Stimulated activated CD8-positive, alpha-beta memory T cell treated with anti-CD3 and anti-CD28 coated beads, Interleukin-7, amount 100 ng/mL, for 1 hour (primary cell): ENCODE measurements at places on chromosomes 4 and X.

- DNase-seq = no peak
Measured at GRCh38 chr4:86174506-86174905, 185.3 kb downstream of the MAPK10 start.

GRCh38 chr4:149409555-149409962, 406.1 kb downstream of the IQCM start:
- no peak for DNase-seq

GRCh38 chrX:83508006-83508405, at the start of gene POU3F4:
Gene POU3F4 (plus strand): TSS chrX:83508290. CDS start chrX:83508325, 35 bp downstream.
- DNase-seq = no peak

GRCh38 chr4:65999518-65999871, 329.2 kb upstream of the EPHA5 start:
- no peak for DNase-seq

DNA sequence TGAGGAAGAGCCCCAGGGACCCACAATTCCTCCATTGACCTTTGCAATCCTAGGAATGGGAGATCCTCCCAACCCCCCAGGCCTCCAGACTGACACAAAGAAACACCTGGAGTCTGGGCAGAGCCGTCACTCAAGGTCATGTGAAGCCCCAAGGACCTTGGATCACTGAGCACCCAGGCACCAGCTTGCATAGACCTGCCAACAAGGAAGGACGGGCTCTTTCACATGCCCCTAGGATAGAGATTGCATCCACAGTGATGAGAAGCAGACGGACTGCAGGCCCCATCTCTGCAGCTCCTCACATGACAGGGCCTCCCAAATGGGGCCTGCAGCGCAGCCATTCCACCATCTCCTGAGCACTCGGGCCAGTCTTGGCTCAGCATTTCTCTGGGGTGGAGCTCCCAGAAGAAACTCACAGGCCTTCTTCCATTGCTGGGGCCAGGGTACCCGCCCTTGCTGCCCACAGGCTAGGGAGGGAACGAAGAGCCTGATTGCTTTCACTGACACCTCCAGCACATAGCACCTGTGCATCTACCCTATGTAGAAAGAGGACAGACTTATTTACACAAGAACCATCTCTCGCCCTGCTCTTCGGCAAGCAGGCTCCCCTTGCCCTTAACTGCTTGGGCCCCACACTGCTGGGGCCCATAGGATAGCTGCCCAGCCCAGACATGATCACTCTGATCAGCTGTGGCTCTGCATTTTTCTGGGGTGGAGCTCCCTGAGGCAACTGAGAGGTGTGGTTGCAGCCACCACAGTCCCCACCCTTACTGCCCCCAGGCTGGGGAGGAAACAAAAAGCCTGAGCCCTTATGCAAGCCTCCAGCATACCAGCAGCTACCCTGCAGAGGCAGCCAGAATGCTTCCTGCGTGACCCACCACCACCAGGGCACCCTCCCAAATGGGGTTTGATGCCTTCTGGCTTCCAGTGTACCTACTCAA, 185.7 kb upstream of the ZCCHC13 start:
- no peak for DNase-seq

DNA sequence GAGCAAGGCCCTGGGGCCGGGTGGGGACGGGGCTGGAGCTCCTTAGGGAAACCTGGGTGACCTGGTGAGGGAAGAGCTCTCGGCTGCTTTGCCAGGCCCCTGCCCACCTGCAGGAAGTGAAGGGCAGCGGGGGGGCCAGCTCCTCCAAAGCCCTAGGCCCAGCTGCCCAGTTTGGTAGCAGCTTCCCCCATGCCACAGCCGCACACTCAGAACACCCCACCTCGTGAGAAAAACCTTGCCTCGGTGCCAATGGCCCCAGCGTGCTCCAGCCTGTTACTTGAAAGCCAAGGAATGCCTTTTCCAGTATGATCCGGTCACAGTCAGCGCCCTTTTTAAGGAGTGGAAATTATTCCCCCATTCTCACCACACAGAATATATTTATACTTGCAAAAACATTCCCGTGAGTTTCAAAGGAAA, 38.3 kb downstream of the ACOX3 start:
- DNase-seq = no peak

- DNase-seq = no peak
Measured at GRCh38 chrX:129737916-129738315, 863 bp upstream of the XPNPEP2 start.

DNA sequence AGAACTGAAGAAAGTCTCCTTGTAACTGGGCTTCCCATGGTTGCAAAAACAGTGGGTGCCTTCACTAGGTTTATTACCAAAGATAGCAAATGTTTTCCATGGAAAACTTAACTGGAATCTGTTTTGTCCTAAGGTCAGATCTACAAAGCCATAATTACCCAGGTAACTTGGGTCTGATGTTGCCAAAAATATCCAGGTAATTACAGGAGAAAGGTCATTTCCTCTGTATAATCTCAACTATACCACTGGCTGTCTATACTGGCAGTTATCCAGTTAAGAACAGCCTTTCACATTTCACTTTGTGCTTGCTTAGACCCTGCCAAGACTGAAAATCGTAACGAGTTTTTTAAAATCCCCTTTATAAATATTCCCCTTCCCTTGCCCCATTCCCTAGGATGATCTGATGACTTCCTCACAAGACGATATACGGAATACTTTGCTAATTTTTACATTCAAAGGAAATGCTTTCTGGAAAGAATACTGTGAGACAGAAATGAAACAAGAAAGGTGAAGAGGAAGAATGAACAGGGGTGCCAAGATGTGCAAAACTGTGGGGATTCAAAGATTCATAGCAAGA, 105.5 kb downstream of the MAML3 start:
- no peak for DNase-seq

GRCh38 chr4:99848591-99849001, 32.0 kb downstream of the DAPP1 start:
- no peak for DNase-seq

GRCh38 chrX:13464599-13465275, 104.7 kb upstream of the EGFL6 start:
- no peak for DNase-seq

DNA sequence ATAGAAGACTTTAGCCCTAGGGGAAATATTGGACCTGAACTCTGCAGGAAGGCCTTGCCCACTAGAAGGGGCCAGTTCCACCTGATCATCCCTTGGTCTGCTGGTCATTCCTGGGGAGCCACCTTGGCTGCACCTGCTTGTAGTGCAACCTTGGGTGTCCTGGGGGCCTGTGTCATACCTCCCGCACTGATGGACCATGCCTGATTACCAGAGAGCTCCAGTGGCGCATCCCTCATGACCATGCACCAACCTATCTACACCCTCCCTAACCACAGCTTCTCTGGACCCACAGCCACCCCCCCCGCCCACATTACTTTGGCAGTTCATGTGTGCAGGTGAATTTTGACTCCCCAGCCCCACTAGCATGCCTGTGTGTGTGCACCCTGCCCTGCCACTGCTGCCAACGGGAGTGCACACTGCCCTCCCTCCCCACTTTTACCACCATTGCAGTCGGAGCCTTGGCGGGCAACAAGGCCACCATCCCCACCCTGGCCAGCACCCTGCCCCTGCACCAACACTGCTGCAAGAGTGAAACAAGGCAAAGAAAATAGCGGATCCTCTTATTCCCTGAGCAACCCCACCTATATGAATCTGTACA, 208.1 kb downstream of the FAM47B start:
- no peak for DNase-seq

GRCh38 chr4:58602731-58603359, 1492.7 kb upstream of the IGFBP7 start:
- DNase-seq = no peak

DNA sequence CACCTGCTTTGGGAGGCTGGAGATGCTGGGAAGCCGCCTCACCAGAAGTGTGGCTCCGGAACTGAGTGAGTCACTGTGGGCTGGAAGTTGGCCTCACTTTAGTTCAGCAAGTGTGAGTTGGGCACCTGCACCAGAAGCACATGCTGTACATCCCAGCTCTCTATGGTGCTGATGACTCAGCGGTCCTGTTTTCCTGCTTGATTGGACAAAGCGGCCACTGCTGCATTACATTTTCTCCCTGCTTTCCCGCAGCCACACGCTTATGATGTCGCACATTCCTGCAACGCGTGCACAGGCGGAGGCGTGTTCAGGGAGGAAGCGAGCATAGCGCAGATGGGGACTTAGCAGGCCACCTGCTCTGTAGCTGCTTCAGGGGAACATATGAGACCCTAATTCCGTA, 26.7 kb upstream of the CLDN34 start:
- no peak for DNase-seq

- DNase-seq = no peak
Measured at GRCh38 chrX:106891762-106892460, 11.2 kb downstream of the RIPPLY1 start.

- no peak for DNase-seq
Measured at GRCh38 chr4:66923081-66923865, 622.0 kb downstream of the CENPC start.

DNA sequence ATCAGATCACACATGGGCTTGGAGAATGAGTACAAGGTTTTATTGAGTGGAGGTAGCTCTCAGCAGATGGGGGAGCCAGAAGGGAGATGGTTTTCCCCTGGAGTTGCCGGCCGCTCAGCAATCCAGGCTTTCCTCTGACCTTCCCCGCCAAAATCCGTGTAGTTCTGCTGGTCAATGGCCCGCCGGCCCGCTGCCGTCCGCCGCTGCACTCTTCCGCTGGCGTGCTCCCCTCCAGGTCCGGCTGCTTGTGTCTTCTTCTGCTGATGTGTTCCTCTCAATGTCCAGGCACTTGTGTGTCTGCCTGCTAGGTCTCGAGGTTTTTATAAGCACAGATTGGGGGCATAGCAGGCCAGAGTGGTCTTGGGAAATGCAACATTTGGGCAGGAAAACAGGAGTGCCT, 14.4 kb upstream of the MXRA5 start:
- no peak for DNase-seq

DNA sequence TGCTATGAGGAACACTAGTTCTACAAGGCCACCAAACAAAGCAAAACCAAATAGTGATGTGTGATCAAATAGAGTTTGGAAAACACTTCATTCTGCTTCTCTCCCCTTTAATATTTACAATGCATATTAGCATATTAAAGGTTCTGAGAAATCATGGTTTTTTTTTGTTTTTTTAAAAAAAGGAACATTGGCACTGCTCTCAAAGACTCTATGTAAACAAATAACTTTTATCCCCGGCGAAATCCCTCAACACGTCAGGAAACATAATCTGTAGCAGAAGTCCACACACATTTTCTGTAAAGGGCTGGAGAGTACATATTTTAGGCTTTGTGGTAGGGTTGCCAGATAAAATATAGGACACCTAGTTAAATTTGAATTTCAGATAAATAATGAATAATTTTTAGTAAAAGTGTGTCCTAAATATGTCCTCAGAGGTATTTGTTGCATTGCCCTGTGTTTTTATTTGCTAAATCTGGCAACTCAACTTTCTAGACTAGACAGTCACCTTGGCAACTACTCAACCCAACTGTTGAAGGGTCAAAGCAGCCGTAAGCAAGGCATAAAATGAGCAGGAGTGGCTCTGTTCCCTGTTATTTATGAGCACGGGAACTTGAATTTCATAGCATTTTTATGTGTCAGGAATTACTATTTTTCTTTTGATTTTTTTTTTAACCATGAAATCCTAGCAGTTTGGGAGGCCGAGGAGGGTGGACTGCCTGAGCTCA, 8.6 kb downstream of the SPATA4 start:
- no peak for DNase-seq

GRCh38 chr4:180197471-180197870, 2045.7 kb upstream of the TENM3 start:
- no peak for DNase-seq

DNA sequence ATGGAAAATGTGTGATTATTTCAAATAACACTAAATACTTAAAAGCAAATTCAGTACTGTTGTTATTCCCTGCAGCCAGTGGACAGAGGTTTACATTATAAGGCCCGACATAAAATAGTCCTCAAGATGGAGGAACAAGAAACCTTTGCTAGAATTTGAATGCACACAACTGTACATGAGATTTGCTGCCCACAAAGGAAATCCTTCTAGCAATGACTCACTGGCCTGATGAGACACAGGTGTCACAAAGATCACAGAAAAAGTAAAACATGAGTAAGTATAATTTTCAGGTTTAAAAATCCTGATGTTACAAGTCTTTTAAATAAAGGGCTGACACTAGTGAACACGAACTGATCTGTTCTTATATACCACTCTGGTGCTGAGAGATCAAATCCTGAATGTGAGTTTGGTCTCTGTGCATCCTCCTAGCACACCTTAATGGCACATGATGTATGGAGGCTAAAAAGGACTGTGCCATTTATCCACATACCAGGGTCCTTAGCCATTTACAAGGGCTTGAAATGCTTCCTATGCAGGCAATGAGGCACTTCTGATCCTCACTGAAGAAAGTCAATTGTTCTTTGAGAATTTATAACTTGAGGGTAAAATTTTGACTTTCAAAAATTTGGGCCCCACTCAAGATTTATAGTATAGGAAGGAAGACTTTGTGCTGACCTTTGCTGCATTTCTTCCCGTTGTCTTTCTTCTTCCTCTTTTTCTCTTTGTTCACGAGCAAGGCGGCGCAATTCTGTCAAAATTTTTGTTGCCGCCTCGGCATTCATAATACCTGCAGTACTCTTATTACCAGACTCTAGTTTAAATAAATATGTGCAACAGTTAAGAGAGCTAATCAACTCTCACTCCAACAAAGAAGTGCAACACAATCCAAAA, 23.0 kb downstream of the MAP7D3 start:
- no peak for DNase-seq

GRCh38 chr4:101103381-101104142, 243.8 kb downstream of the PPP3CA start:
- no peak for DNase-seq

DNA sequence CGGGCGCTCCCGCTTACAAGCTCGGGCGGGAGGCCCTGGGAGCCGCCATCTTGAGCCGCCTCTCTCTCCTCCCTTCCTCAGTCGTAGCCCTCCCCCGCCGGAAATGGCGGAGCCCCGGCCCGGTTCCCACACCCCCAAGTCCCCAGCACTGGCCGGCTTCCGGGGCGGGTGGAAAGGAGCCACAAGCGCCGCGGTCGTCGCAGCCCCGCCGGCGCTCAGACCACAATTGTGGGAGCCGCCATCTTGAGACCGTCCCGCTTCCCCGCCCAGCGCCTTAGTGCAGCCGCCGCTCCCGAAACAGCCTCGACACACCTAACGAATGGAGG, 531 bp downstream of the HCFC1 start:
- peak; percentile 80 for DNase-seq

GRCh38 chr4:3852309-3852708, 86.1 kb downstream of the ADRA2C start:
- DNase-seq = no peak

- no peak for DNase-seq
Measured at GRCh38 chr4:170089668-170090351, at the start of gene AADAT. Gene AADAT (minus strand): TSS chr4:170089956. CDS start chr4:170089690, 266 bp downstream.

DNA sequence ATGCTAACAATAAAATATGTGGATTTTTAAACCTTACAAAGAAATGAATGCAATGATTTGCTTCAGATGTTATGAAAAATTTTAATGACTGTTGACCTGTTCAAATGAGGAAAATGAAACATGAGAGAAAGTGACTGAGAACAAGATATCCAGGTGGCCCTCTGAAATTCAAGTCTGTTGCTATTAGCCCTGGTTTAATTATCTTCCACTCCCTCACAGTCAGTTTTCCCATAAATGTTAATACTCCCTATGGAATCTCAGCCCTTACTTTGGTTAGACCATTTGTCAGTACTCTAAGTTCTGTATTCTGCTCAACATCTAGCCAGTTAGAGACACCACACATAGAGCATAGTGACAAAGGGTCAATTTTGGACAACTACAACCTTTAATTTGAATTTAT, 327.8 kb downstream of the PDGFC start:
- no peak for DNase-seq

GRCh38 chr4:122512430-122512829, 55.9 kb upstream of the IL2 start:
- no peak for DNase-seq

GRCh38 chr4:38762560-38762959, 20.2 kb downstream of the TLR10 start:
- no peak for DNase-seq
